CD8-positive, alpha-beta memory T cell (primary cell): ENCODE measurements at places on chromosomes 1 and 21.

DNA sequence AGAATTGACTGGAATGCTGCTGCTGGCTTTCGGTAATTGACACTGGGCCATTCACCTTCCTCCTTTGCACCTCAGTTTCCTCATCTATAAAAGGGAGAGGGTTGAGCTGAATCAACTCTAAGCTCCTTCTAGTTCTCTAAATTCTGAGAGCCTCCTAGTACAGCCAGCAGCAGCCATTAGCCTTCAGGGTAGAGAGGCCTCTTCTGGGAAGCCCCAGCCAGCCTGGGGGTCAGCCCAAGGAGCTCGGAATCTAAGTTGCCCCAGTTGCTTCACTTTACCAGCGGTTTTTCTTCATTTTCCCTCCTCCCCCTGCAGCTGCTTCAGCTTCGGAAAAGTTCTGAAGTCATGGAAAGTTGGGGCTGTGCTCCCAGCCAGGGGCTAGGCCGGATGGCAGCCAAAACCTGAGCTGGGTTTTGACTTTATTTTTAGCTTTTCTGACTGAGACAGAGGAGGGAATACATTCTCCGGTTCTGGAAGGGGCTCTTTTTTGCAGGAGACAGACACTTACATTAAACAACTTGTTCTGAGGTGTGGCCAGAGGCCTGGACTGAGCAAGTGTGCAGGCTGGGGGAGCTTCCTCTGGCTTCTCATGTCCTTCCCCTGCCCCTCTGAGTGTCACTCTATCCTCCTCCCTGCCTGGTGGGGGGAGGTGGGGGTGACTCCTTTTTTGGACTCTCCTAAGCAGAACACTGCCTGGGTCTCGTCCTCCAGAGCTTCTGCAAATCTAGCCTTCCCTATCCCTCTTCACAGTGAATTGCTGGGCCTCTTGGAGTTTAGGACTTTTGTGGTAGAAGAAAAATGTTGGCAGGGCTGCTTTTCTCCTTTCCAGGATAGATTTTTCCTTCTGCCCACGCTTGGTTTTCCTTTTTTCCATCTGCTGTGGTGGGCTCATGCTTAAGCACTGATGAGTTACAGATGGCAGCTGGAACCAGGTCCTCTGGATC is 14.4 kb downstream of the LMNA start:
- no peak for DNase-seq

GRCh38 chr1:206937425-206937824 is 8.8 kb downstream of the PIGR start:
- no peak for DNase-seq

- DNase-seq: no peak
Measured at GRCh38 chr1:10530281-10530740, 55.6 kb downstream of the PEX14 start.

GRCh38 chr1:175427625-175428024 is 235.0 kb upstream of the KIAA0040 start:
- no peak for DNase-seq

DNA sequence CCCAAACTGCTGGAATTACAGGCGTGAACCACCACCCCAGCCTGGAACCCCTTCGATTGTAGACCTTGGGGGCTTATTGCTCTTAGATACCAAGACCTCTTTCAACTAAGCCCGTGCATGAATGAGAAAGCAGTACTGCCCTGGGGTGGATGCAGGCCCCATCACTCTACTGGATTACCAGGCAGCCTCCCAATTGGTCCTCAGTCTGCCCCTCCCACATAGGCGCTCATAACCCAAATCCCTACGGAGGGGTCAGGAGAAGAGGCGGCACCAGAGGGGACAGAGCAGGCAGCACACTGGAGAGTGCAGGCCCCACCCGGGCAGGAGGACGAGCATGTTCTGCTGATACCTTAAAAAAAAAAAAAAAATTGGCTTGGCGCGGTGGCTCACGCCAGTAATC is 12.4 kb upstream of the STMN1 start:
- no peak for DNase-seq

GRCh38 chr1:27690183-27690582 is 18.2 kb upstream of the IFI6 start:
- DNase-seq: no peak

DNA sequence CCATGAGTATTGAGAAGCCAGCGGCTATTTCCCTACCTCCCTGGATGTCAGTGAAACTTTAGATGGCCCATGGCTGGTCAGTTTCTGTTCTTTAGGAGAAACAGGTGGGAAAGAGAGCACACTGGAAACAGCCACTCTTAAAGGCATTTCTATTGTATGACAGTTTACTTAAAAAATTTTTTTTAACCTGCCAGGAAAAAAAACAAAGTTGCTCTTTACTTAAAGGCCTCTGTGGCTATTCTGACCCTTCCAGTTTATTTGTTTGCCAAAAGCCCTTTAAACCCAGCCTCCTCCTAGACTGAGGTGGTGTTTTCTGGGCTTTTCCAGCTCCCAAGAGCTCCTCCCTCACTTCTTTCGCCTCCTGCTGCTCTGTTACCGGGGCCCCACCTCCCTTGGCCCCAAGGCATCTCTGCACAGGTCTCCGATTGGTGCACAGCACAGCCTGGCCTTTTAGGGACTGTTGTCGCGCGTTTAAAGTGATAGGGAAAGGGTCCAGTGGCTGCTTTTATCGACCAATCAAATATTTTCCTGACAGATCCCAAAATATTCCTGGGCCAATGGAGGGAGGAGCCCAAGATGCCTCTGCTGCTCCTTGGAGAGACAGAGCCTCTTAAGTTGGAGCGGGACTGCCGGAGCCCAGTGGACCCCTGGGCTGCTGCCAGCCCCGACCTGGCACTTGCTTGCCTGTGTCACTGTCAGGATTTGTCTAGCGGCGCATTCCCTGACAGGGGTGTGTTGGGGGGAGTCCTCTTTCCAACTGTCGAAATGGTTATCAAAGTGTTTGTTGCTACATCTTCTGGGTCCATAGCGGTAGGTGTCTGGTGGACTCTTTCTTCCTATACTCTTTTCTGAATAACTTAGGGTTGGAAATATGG is at the start of gene SH3BGR:
Gene SH3BGR (plus strand): TSS at position 639 of the 875 bp plus-strand sequence. CDS start 127 bp downstream, at position 766.
- no peak for DNase-seq

- DNase-seq: no peak
Measured at GRCh38 chr1:190205713-190206112, 272.0 kb downstream of the BRINP3 start.
